ENCODE measurements at places on chromosomes 2 and 18.

- DNase-seq: no peak
These were observed 1.1 kb downstream of the NIFK start for GRCh38 chr2:121735518-121736074.

DNA sequence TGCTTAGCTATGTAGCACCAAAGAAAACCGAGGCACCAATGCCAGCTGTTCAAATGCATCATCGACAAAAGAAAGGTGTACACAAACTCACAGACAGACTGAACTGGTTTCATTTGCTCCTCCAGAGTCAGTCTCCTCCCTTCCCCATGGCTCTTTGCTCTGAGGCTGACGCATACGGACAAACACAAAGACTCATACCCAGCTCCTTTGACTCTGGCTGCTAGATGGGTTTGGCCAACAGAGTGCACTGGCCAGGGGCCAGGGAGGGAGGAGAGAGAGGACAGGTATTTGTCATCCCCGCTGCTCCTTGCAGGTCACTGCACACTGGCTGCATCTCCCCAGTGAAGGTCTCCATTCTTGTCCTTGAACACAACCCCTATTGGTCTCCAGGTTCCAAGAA lies 40.7 kb downstream of the DNER start:
- DNase-seq: no peak

DNA sequence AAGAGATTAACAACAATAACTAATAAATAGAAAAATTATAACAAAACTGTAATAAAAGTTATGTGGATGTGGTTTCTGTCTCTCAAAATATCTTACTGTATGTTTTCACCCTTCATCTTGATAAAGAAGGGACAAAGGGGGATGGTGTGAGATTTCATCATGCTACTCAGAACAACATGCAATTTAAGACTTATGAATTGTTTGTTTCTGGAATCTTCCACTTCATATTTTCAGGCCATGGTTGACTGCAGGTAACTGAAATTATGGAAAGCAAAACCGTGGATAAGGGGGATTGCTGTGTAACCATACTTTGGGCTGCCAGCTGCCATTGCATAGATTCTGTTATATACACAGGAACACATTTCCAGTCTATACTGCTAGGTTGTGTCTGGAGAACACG lies 45.6 kb downstream of the NEB start:
- no peak for DNase-seq

DNA sequence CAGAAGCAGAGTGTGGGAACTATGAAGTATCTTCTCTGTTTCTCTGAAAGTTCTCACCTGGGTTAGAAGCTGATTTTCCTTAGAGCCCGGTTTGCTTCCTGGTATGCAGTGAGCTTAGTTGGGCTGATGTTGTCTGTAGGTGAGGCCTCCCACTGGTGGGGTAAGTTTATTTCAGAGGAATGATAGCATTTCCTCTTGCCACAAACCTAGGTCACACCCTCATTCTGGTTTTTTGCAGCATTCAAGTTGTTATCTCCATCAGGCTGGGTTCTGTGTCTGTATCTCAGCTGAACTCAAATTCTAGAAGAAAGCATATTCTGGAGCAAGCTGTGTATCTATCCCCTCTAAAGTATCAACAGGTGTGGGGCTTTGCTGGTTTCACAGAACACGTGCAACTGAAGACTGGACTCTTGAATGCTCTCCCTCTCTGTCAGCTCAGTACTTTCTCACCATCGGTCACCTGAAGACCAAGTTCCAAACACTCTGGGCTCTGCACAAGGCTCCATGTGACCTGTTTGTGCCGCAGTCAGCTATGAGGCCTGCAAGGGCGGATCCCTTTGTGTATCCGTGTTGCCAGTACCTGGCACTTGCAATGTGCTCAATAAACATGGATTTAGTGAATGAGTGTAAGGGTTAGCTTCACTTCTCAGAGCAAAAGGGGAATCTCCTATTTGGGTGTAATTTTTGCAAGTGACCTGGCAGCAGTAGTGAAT lies 49.5 kb upstream of the MBOAT2 start:
- no peak for DNase-seq

DNA sequence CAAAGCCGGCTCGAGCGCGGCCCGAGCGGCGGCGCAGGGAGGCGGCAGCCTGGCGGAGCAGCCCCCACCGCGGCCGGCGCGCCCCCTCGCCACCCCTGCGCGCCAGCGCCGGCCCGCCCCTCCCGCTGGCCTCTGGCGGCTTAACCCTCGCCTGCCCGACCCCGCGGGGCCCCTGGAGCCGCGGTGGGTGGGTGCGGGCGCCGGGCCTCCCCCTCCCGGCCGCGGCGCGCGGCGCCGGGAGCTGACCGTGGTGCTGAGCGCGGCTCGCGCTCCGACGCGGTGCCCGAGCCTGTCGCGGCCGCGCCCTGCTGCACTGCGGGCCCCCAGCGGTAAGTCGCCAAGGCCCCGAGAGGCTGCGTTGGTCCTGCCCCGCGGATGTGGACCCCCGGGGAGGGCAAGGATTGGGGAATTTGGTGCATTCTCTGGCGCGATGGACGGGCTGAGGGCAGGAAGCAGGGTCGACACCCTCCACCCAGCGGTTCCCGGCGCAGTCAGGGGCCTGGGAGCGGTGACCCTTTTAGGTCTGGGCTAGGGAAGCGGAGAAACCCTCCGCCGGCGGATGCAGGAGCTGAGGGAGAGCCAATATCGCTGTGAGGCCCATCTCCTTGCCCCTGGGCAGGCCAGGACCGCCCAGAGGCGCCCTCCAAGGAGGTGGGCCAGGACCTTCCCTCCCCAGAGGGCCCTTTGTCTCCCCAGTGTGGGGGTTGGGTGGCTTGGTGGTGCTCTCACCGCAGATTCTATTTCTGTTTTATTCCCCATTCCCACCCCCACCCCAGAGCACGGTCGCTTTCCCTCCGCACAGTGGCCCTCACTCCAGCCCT lies 923 bp downstream of the AMER3 start:
- DNase-seq: no peak

DNA sequence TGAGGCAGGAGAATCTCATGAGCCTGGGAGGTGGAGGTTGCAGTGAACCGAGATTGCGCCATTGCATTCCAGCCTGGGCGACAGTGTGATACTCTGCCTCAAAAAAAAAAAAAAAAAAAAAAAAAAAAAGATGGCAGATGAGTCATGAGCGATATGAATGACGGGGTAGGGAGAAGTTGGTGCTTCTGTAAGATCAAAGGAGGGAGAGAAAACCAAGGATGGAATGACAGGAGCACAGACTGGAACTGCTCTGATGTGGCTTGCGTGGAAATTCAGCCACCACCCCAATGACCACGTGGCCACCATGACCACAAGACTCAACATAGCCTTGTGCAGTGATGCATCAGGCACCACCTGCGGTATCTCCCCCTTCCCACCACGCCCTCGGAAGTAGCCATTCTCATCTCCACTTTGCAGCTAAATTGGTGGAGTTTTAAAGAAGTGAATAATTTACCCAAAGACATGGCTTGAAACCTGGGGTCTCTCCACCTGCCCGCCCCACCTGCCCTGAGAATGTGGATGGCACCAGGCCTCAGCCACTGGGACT lies 96.0 kb downstream of the ACKR3 start:
- no peak for DNase-seq

DNA sequence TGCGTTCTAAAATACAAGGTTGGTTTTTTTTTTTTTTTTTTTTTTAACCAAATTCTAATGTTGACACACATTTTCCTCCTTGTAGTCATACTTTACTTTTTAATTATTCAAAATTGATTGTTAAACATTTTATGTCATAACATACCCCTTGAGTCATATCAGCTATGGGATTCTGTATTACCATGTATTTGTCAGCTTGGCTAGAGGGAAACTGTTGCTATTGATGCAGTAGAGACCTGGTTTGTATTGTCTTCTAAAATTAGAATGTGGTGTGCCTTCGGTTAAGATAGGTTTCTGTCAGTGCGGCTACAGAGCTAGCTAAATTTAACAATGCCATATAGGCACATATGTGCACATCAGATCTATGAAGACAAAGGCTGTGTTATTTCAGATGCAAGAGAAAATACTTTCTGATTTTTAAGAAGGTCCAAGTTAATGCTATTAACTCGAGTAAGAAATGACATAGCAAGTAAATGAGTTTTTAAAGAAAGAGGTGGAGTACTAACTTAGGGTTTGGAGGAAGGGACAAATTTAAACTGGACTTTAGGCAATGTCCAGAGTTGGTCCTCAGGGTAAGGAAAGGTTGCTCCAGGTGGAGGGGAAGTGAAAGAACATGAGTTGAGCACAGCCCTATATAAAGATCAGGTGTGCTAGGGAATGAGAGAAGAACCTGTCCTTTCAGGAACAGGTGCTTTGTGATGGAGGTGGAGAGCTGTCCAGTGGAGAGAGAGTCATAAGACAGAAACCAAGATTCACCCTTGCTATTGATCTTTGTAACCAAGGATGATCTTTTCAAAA lies 152.3 kb downstream of the PRPF40A start:
- DNase-seq: no peak

DNA sequence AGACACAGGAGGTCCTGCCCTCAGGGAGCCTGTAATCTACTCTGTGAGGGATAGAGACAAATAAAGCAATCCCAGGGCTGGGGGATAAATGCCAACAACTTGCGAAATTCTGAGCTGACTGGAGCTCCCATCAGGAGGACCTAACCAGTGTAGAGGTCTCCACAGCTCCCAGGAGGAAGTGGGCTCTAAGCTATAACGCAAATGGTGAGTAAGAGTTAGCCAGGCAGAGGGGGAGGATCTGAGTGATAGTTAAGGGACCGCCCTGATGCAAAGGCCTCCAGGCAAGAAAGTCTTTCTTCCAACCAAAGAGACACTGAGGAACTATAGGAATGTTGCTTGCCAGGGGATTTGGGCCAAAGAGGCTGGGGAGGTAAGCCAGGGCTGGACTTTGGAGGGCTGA lies 16.0 kb upstream of the ZNF532 start:
- DNase-seq: no peak

DNA sequence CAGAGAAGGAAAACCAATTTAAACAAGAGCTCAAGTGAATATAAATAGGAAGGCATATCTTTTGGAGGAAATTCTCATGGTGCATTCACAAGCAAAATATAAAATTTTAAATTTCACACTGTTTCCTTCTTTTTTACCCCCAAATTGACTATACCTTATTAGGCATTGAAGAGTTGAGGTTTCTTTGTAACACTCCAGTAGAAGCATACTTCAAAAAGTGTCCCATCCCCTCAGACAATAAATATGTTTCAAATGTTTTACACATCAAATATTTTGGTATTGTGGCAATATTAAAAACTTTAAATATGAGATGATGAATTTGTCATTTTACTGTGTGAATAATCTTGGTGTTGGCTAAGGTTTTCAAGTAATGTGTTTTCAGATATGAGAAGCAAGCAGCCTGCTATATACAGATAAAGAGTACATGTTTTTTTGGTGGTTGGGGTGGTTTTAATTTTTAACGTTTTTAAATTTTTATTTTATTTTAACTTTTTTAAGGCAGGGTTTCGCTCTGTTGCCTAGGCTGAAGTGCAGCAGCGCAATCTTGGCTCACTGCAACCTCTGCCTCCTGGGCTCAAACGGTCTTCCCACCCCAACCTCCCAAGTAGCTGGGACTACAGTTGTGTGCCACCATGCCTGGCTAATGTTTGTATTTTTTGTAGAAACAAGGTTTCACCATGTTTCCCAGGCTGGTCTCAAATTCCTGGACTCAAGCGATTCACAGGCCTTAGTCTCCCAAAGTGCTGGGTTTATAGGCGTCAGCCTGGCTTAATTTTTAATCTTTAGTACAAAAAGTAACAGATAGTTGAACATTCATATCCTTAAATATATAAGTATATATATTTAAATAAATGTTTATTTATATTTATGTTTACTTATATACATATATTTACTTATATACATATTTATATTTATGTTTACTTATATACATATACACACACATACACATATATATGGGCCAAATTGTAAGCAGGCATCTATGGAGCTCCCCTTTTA lies 36.5 kb upstream of the DLX1 start:
- DNase-seq: no peak

DNA sequence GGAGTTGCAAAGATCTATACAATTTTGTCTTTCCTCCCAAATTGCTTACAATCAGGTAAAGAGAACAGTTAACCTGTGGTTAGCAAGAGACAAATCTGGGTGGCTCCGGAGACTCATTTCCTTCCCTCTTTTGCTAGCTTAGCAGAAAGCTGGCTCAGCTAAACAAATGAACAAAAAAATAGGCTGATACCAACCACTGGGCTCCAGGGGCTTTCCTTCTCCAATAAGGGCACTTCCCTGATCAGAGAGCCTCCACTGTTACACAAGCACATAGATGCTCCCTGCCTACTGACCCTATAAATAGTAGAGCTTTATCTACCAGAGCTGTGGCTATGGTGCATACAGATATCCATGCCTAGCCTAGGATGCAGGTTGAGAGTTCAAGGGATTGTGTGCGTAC lies 90.1 kb upstream of the ARL5A start:
- DNase-seq: no peak

GRCh38 chr18:24659827-24660720 lies 199.6 kb downstream of the HRH4 start:
- DNase-seq: no peak

DNA sequence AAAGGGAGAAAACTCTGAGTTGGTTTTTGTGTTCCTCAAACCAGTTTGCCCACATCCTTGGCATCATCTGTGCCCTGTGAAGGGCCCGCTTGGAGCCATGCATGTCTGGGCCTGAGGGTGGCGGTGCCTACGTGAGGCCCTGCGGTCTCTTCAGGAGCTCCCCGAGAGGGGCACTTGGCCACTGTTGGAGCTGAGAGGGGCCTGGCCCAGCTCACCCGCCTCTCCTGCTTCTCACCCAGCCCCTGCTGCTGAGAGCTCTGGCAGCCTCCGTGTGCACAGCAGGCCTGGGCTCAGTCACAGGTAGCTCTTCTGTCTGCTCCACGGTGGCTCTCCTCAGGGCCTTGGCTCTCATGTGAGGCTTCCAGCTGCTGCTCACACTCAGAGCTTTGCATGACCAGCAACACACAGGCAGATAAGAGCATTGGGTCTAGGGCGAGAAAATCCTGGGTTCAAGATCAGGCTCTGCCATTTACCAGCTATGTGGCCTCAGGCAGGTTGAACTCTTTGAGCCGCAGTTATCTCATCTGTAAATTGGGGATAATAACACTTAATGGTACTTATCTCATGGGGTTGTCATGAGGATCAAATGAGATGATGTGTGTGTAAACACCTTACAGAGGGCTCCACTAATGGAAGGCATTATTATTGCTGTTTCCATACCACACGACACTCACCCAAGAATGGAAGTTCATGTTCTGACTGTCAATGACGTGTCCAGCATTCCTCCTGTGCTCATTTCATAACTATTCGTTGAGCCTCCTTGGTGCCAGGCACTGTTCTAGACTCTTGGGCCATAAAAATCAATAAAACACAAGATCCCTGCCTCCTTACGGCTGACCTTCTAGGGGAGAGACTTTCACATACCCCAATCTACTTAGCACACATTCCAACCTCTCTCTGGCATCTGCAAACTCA lies 41.6 kb upstream of the PLB1 start:
- DNase-seq: no peak

DNA sequence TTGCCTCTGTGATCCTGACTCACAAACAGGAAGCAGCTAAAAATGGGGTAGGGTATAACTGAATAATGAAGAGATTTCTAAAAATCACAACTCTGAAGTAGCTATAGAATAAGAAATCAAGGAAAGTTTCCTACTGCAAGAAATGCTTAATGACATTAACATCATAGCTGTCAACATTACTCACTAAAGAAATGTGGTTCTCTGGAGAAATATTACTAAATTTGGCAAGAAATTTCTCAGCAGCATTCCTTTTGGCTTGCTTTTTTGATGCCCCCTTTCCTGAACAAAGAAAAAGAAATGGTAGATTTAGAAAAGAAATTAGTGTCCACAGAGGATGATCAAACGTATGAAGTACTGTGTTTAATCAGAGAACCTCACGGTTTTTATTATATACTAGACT lies 9.5 kb downstream of the PRKRA start:
- DNase-seq: no peak

- DNase-seq: no peak
These were observed 5.3 kb downstream of the KLF11 start for GRCh38 chr2:10048501-10049171.

- no peak for DNase-seq
These were observed 76.2 kb downstream of the KIAA2012 start for GRCh38 chr2:202149155-202149762.
